ENCODE measurements at places on chromosomes 5 and 9.

- no peak for DNase-seq
These were observed 9.7 kb upstream of the CHD1 start for GRCh38 chr5:98938464-98938863.

- DNase-seq: no peak
These were observed 9.2 kb downstream of the CNTFR start for GRCh38 chr9:34580358-34580757.

- no peak for DNase-seq
These were observed 46.5 kb downstream of the CXXC5 start for GRCh38 chr5:139694556-139695177.

DNA sequence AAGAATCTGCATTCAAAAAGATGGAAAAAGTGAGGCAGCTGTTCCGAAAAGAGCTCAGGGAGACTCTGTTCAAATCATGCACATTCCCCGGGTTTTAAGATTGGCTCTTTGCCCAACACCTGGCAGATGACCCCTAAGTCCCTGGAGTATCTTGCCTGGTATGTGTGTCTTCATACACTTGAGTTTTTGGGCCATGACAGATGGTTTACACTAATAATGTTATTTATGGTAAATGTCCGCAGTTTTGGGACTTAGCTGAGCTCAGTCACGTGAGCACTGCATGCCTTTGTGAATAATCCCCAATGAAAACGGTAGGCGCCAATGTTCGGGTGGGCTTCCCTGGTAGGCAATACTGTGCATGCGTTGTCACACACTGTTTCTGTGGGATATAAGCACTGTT lies 316.1 kb downstream of the PRDM9 start:
- no peak for DNase-seq

- DNase-seq: no peak
These were observed 171.8 kb downstream of the FSTL4 start for GRCh38 chr5:133440467-133441115.

DNA sequence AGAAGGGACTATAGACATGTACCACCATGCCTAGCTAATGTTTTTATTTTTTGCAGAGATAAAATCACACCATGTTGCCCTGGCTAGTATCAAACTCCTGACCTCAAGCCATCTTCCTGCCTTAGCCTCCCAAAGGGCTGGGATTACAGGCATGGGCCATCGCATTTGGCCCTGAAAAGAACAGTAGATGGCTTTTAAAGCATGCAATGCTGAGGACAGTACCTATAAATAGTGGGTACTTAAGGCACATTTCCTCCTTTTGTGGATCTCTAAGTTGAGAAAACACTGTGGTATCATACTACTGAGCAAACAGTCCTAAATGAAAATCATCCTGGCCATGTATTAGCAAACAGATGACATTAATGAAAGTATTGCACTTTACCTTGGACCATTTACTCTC lies 119.4 kb downstream of the TTC39B start:
- no peak for DNase-seq

DNA sequence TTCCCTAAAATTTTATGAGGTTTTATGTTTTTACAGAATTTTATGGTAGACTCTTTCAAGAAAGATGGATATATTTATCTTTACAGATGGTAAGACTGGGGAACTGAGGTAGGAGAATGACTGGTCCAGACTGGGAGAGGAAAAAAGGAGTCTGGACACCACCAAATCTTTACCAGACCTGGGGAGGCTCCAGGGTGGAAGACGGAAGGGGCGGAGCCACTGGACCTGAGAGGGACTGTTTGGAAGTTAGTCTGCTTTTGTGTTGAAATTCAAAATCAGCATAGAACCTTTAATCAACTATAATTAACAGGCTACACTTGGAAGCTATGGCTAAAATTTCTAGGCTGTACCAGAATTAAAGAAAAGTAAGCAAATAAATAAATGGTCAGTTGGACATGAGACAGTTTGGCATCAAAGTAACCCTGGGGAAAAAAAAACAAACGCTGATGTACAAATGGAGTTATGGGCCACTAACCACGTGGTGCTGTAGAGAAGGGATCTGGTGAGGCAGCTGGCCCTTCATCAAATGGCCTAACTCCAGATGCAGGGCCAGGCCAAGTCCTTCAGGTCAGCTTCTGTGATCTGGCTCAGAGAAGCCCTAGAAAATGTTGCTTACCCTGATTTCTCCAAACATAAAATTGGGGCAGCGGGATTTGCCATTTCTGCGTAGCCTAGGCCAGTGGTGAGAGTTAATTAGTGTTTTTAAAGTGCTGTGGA lies 155.1 kb downstream of the ARSB start:
- DNase-seq: no peak

- no peak for DNase-seq
These were observed 63.3 kb downstream of the SMC5 start for GRCh38 chr9:70322096-70322495.

GRCh38 chr5:67160272-67160671 lies 36.3 kb downstream of the CD180 start:
- no peak for DNase-seq

DNA sequence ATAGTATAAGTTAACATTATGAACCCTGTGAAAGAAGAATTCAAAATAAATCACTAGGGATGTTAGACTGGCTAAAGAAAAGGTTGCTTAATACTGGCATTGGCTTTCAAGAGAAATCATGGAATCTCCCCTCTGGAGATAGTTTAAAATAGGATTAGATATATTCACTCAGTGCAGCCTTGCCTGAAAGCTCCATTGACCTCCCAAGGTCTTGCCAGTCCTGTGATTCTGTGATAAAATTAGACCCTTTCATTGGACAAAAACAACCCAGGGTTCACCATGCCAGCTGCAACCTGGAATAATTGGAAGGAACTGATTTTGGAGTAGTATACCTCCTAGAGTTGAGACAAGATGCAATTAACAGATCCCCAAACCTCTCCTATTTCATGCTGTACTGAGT lies 588.1 kb upstream of the MEF2C start:
- no peak for DNase-seq

DNA sequence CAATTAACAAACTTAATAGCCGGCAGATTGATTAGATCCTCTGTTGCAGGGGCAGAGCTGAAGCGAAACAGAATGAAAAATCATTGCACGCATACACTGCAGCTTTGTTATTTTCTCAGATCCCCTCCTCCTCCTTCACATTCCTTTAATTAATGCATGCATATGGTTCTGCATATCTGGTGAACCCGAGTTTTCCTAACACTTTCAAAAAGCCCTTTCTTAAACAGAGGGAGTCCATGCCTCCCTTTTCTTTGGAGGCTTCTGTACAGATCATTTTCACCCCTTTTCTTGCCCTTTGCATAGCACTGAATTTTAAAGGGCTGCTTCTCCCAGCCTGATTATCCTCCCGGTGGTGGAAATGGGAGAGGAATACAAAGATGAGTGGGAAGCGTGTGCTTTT lies 136.6 kb upstream of the TBCA start:
- DNase-seq: no peak

GRCh38 chr9:93909242-93909616 lies 45.9 kb downstream of the BARX1 start:
- no peak for DNase-seq

DNA sequence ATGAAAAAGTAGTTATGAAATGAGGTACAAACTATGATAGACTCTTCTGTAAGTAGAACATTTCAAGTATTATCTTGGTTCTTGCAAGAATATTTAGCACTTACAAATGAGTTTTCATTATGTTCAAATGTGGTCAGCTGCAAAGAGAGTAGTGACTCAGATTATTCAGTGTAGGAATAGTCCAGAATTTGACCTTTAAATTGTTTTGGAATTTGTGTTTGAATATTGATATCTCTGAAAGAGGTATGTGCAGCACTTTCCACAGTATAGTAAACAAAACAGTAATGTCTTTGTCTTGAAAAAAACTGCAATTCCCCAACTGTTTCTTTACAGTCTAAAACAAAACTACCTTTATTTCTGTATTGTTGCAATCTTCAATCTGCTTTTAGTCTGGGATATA lies 56.1 kb downstream of the WDR70 start:
- DNase-seq: no peak

- DNase-seq: no peak
These were observed 60.9 kb upstream of the CHD1 start for GRCh38 chr5:98989727-98990126.

DNA sequence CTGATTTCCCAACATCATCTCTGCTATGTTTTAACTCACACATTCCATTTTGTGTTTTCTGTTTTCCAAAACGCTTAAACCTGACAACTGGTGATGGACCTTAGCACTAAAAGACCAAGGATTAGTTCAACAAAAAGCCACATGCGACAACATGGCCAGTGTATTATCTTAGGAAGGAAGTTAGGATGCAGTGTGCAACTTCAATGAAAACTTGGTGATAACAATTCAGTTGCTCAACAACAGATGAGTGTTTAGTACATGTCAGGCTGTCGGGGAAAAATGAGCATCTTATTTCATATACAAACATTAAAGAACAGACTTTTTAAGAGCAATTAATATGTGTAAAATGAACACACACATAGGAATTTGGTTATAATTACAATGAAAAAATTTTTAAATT lies 780.0 kb downstream of the SEMA5A start:
- DNase-seq: no peak

- no peak for DNase-seq
These were observed 57.5 kb upstream of the ADRB2 start for GRCh38 chr5:148768806-148769415.

Measured in effector CD4-positive, alpha-beta T cell (primary cell).